Esophagus mucosa (tissue), 1 donor: ENCODE measurements at places on chromosomes 7 and 10. TPM values are rescaled to one million over a fixed set of nuclear protein-coding genes. Genes with fewer than 3 reads are reported as not detected.

Gene DKK1
- 1.6 TPM for total RNA-seq

Gene LEP
- 0.12 TPM for total RNA-seq

Gene ANKRD61
- total RNA-seq, result not detected

Gene OR2A1
- not detected for total RNA-seq

Gene ANK3
- 39.1 TPM for total RNA-seq

- ATAC-seq, result peak; percentile 78
Measured at GRCh38 chr7:98420966-98421612, 20.2 kb upstream of the BAIAP2L1 start.

DNA sequence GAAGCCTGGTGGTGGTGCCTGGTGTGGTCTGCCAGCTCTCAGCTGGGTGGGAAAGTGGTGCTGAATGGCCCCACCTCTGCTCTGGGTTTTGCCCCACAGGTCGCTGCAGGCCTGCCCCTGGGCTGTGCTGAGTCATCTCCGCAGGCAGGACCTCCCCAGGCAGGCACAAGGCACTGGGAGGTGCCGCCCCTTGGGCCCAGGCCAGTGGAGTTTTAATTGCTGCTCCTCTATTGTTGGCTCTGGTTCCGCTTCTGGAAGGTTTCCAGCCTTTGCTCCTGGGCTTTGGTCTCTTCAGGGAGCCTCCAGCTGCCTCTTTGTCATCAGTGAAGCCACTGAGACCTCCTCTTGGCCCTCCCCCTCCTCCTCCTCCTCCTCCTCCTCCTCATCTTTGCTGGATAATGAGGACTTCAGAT lies 180.3 kb upstream of the GRB10 start:
- ATAC-seq, result peak; percentile 90

DNA sequence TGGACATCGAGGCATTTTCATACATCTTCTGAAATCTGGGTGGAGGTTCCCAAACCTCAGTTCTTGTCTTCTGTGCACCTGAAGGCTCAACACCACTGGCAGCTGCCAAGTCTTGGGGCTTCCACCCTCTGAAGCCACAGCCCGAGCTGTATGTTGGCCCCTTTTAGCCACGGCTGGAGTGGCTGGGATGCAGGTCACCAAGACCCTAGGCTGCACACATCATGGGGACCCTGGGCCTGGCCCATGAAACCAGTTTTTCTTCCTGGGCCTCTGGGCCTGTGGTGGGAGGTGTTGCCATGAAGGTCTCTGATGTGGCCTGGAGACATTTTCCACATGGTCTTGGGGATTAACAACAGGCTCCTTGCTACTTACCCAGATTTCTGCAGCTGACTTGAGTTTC lies 62.1 kb downstream of the INPP5A start:
- ATAC-seq, result no peak

GRCh38 chr10:11560076-11560709 lies 51.3 kb downstream of the USP6NL start:
- ATAC-seq, result no peak

- ATAC-seq, result no peak
Measured at GRCh38 chr7:21221130-21221529, 206.8 kb upstream of the SP4 start.
